ENCODE measurements at places on chromosomes 16 and 17.

- no peak for DNase-seq
These were observed 8.8 kb upstream of the ZNF263 start for GRCh38 chr16:3274490-3274889.

- DNase-seq, result no peak
These were observed 53.1 kb downstream of the NDE1 start for GRCh38 chr16:15703029-15703736.

DNA sequence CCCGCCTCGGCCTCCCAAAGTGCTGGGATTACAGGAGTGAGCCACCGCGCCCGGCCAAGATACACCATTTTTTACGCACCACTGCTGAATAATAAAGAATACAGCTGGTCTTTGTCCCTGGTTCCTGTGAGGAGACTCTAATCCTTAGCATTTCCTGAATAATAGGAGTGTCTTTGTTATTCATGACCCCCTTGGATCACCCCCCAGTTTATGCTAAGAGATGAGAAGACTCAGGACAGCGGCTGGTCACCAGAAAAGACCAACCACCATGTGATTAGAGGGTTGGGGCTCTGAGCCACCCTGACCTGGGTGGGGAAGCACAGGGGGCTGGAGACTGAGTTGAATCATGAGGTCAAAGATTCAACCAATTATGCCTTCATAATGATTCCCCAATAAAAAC lies 17.3 kb downstream of the PHLPP2 start:
- no peak for DNase-seq

DNA sequence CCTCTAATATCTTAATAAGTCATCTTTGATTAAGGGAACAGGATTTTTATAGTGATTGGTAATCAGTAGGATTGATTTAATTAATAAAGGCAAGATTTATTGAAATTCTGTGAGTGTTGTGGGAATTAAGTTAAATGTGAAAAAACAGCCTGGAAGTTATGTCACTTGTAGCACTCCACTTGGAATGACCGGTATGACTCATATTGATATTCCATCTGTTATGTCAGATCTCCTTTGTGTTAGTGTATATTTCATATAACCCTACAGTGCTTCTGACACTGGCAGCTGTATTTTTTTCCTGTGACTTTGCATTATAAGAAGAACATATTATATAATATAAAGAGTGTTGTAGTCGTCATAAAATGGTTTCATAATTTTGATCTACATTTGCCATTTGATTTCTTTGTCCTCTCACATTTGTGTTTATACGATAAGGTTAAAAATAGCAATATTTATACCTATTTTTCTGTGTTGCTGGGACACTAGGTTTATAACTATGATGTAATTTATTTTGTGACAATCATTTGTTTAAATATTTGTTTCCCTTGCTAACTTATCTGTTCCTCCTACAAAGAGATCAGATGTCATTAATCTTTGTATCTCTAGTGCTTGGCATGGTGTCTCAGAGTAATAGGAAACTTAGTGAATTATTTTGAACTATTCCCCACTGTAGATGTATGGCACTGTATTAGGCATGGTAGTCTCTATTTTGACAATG lies 249.0 kb downstream of the BCAS3 start:
- no peak for DNase-seq

- no peak for DNase-seq
These were observed 87.8 kb upstream of the CORO6 start for GRCh38 chr17:29710520-29710884.

- no peak for DNase-seq
These were observed 13.7 kb downstream of the TOP2A start for GRCh38 chr17:40404003-40404402.

DNA sequence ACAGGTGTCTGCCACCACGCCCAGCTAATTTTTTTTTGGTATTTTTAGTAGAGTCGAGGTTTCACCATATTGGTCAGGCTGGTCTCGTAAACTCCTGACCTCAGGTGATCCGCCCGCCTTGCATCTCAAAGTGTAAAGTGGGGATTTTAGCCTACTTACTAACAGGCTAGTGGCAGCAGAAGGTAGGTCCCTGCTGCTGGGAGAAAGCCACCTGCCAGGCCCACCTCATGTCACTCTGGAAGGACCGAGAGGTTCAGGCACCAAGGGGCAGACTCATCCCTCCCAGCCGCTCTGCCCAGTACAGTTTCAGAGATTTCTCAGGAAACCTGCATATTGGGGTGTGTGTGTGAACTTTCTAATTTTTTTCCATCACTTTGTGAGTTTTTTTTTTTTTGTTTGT lies 2.1 kb upstream of the RCVRN start:
- no peak for DNase-seq

GRCh38 chr17:12296209-12296625 lies 275.5 kb downstream of the MAP2K4 start:
- no peak for DNase-seq

- no peak for DNase-seq
These were observed 153.4 kb downstream of the CLEC16A start for GRCh38 chr16:11097787-11098167.

DNA sequence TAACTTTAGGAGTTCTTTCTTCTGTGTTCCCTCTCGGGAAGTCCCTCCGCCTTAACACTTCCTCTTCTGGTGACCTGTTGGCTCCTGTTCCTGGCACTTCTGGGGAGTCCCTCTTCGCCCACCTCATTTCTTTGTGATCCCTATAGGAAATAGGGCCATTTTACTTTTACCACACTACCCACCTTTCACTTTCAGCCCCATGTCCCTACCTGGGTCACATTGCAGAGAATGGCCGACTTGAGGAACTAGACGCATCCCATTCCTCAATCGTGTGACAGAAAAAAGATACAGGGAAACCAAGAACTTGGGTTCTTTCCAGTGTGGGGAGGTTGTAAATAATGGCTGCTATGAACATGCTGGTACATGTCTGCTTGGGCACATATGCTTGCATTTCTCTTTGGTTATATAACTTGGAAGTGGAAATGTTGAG lies 6.6 kb downstream of the IL21R start:
- DNase-seq, result no peak

Measured in activated CD4-positive, alpha-beta T cell treated with anti-CD3 and anti-CD28 coated beads for 1 hour (primary cell).